ENCODE measurements at places on chromosomes 3 and 15. TPM values are rescaled to one million over a fixed set of nuclear protein-coding genes. Genes with fewer than 3 reads are reported as not detected.

The CEP19 gene
- total RNA-seq, result 0.80 TPM

The GRAMD2A gene
- 1.5 TPM for total RNA-seq

DNA sequence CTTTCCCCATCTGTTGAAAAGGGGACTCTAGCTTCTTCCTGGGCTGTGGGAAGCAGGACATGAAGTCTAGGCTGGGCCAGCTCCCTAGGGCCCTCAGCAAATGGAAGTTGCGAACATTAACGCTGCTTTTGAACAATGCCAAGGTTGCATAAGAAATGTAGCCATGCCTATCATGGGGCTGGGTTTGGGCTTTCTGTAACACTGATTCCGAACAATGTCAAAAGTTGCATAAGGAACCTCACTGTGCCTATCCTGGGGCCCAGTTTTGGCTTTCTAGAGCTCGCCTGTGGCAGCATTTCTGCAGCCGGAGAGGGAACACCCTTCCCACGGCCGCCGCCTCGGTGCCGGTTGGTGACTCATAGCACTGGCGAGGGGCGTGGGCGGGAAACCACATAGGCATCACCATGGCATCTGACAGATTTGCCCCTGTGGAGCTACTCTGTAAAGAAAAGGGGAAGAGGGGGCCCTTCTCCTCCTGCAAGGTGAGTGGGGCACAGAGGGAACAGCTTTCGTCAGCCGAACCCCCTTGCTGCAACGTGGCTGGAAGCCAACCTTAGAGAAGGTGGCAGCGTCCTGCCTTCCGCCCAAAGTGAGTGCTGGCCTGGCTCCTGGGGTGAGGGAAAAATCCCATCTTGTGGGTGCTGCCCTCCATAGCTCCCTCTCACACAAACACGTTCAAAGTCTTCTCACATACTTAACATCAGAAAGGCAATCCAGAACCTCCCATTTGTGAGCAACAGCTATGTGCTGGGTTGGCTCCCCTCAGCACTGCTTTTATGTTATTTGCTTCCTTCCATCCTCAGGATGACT is 46.6 kb upstream of the ATP2B2 start:
- no peak for DNase-seq

GRCh38 chr3:172125963-172126457 is 86.6 kb downstream of the FNDC3B start:
- DNase-seq, result no peak

- DNase-seq, result no peak
Observed at GRCh38 chr3:69999140-70000027, at the start of gene SAMMSON. Gene SAMMSON (plus strand): TSS chr3:69999733.

- no peak for DNase-seq
Observed at GRCh38 chr3:120473389-120473788, 22.6 kb upstream of the FSTL1 start.

GRCh38 chr15:33400941-33401340 is 90.2 kb downstream of the RYR3 start:
- no peak for DNase-seq
